HFF-Myc (cell line): ENCODE measurements at places on chromosomes 11 and 22.

- DNase-seq: no peak
Measured at GRCh38 chr22:49915610-49916009, 2.6 kb downstream of the ALG12 start.

GRCh38 chr11:115145324-115145723 lies 358.9 kb downstream of the CADM1 start:
- no peak for DNase-seq

- no peak for DNase-seq
Measured at GRCh38 chr11:125416981-125417935, 78.8 kb downstream of the FEZ1 start.

DNA sequence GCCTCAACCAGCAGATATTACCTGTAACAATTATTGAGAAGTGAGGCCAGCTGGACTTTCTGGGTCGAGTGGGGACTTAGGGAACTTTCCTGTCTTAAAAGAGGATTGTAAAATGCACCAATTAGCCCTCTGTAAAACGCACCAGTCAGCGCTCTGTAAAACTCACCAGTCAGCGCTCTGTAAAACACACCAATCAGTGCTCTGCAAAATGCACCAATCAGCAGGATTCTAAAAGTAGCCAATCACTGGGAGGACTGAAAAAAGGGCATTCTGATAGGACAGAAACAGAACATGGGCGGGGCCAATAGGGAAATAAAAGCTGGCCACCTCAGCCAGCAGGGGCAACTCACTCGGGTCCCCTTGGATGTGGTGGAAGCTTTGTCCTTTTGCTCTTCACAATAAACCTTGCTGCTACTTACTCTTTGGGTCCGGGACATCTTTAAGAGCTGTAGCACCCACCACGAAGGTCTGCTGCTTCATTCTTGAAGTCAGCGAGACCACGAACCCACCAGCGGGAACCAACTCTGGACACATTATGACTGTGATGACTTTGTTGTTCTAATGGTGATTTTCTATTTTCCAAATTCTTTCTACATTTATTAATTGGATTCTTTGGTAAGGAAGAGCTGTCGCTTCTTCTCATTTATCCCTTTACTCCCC lies 40.2 kb upstream of the FGF3 start:
- no peak for DNase-seq

DNA sequence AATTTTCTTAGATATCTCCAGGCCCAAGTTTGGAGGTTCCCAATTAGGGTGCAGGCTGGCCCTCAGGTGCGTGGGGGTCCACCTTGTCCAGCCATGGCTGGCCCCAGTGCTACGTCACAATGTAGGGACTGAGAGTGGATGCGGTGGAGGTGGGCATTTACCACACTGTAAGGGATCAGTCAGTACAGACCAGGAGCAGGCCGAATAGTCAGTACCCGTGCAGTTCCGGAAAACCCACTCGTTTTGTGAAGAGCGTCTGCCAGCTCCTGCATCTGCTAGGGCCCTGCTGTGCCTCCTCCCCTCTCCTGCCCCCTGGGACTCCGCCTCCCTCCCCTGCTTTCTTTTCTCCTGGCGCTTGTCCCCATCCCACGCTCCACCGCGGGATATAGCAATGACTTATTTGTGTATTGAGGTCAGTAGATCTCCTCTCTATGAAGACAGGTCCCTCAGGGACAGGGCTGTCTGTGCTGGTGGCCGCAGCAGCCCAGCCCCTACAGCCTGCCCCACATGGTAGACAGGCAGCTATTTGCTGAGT lies 50.4 kb upstream of the SEPTIN5 start:
- DNase-seq: no peak

- no peak for DNase-seq
Measured at GRCh38 chr11:62068730-62069129, 55.1 kb upstream of the INCENP start.

- DNase-seq: no peak
Measured at GRCh38 chr11:69337211-69337721, 43.3 kb downstream of the MYEOV start.

- no peak for DNase-seq
Measured at GRCh38 chr11:119538753-119539152, 115.8 kb upstream of the THY1 start.

- no peak for DNase-seq
Measured at GRCh38 chr11:108970221-108970991, 305.5 kb downstream of the DDX10 start.

- DNase-seq: no peak
Measured at GRCh38 chr11:30414244-30414643, 91.3 kb downstream of the ARL14EP start.

GRCh38 chr22:28514321-28514821 lies 165.3 kb downstream of the TTC28 start:
- DNase-seq: no peak

DNA sequence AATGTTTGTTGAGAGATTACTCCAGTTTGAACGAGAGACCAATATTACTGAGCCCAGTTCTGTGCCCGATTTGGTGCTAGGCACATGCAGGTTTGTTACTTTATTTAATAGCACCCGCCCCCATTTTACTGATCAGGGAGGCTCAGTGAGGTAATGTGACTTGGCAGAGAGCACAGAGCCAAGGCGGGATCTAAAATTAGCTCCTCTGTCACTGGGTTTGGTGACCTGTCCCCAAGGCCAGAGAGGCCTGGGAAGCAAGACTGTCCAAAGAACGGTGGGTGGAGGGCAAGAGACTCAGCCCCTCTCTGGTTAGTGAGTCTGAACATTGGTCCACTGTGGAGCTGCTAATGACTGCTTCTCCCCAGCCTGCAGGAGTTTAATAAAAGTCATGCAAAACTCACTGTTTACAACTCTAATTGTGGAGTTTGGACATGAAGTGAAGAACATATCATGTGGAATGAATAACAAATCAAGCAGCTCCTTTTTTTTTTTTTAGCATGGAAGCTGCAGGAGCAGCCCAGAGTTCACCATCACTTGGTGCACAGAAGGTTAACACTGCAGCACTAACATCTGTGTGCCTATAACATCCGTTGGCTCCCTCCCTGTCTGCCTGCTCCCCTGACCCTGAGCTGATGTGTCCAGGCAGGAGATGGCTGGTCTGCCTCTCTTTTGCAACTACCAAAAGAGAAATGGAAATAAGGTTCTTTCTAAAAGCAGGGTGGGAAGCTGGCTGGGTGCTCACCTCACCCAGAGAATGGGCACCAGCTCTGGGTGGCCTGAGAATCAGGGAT lies 39.0 kb downstream of the CSNK2A3 start:
- DNase-seq: no peak

DNA sequence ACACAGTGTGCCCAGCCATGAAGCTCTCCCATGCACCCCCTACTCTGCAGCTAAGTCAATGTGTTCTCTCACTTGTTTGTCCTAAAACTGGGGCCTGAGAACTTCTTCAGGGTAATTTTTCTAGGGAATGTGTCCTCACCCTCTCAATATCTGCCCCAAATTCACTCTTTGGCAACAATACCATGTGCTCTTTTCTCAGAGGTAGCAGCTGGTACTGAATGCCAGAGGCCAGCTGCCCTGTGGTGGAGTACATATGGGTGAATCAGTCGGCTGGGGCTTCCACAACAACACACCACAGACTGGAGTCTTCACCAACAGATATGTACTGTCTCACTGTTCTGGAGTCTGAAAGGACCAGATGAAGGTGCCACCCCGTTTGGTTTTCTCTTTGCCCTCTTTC lies 97.7 kb upstream of the TOP3B start:
- no peak for DNase-seq

GRCh38 chr22:41223535-41223934 lies 17.2 kb downstream of the CHADL start:
- no peak for DNase-seq

DNA sequence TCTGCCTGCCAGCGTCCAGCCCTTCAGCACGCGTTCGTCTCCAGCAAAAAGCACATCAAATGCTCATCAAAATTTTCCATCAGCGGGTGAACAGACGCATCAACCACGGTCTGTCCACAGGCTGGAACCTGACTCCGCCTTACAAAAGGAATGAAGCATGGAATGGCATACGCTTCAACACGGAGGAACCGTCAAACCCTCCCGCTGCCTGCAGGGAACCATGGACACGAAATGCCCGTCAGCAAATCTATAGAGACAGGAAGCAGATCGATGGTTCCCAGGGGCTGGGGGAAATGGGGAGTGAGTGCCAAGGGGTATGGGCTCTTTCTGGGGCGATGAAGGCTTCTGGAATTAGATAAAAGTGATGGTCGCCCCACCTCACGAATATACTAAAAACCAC lies 16.2 kb downstream of the TSSC4 start:
- DNase-seq: no peak

DNA sequence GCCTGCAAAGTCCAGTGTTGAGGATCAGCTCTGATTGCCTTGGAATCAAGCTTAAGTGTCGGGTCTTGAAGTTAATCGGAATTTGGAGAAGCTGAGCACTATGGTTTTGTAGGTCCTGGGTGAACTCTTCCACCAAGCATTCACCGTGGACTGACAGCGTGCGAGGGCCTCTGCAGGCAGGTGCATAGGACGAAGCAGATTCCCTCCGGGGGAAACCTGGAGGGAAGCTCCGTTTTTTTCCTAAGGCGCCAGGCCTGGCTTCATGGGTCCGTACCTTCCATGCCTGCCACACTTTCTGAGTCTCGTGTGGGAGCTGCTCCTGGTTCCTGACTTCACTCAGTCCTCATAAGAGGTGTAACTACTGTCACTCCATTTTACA lies 170.1 kb downstream of the CRYBB2 start:
- DNase-seq: no peak

DNA sequence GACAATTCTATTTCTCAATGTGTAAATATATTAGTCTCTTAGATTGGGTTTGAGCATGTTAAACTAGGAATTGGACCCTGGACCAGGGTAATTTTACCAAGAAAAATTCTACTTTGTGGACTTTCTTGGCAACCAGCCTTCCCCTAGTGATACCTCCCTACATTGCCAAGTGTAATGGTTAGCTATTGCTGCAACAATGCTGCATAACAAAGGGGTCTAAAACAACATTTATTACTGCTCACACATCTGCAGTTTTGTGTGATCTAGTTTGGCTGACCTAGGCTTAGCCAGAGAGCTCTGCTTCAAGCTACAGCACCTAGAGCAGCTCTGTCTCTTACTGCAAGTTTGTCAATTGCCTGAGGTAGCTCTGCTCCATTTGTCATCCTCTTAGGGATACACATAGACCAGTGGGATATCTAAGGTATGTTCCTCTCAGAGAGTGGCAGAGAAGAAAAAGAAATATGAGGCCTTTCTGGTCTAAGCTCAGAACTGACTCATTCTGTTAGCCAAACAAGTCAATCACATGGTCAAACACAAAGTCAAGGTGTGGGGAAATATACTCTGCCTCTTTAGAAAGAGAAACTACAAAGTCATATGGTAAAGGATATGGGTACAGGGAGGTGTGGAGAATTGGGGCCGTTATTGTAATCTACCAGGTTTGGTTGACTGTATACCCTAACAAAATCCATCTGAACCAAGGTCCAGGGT lies 2.0 kb upstream of the LAYN start:
- no peak for DNase-seq

DNA sequence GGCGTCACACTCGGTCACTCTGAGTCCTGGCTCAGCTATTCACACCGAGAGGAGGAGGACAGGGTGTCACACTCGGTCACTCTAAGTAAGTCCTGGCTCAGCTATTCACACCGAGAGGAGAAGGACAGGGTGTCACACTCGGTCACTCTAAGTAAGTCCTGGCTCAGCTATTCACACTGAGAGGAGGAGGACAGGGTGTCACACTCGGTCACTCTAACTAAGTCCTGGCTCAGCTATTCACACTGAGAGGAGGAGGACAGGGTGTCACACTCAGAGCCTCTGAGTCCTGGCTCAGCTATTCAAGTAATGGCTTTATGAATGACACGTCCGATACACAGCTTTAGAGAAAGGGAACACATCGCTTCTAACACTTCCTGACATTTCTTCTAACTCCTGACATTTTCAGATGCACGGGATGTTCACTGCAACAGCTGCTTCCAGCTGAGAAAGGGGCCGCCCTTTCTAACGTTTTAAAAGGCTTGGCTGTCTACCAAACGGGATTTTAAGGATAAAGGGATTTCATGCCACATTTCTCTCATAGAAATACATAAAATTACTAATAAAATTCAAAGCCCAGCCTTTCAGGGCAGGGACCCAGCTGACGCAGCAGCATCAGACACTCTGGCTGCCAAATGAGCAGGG lies 28.1 kb downstream of the DRD4 start:
- no peak for DNase-seq

DNA sequence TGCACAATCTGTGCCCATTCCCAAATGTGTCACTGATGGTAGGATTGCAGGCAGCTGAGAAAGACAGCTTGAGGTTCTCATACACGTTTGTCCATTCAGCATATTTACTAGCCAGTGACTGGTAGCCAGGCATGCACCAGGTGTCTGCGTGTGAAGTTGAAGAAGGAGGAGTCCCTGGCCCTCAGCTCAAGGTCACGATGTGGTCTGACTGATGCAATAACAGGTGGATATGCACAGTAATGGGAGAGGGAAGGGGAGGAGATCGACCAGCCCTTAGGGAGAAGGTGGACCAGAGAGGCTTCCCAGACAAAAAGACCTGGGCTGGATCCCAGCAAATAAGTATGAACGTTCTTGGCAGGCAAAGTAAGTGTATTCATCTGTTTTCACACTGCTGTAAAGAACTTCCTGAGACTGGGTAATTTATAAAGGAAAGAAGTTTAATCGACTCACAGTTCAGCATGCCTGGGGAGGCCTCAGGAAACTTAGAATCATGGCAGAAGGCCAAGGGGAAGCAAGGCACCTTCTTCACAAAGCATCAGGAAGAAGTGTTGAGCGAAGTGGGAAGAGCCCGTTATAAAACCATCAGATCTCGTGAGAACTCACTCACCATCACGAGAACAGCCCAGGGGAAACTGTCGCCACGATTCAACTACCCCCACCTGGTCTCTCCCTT lies 96.0 kb downstream of the MN1 start:
- DNase-seq: no peak

DNA sequence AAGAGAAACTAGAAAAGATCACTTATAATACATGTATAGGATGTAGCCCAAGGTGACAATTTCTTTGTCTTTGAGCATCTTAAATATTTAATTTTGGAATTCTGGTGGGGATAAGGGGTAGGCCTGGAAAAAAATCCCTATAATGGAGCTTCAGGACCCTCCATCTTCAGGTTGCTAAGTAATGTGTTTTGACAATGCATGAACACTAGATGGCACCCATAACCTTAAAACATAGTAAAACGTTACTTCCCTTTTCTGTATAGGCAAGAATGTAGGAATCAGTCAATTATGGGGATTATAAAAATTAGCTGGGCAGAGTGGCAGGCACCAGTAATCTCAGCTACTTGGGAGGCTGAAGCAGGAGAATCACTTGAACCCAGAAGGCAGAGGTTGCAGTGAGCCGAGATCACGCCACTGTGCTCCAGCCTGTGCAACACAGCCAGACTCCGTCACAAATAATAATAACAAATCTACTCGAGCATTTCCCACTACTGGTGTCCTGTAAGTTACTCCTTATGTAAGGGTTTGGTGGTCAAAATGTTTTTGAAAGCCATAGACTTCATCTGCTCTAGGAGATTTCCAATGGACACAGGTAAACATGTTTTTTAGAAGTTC lies 541.9 kb upstream of the CCDC90B start:
- DNase-seq: no peak
